Activated T-cell treated with anti-CD3 and anti-CD28 coated beads, Interleukin-2, amount 50 U/mL, for 72 hours (primary cell): ENCODE measurements at places on chromosomes 7 and 10.

DNA sequence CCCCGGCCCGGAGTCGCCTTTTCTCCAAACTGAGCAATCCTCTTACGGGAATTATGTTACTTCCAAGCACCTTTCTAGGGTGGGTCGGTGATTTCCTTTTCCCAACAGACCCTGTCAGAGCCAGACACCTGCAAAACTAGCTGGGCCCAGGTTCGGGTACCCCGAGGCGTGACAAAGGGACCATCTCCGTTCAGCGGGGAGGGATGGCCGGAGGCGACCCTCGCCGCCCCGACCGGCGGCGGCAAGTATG is 445 bp downstream of the PPA1 start:
- no peak for DNase-seq

DNA sequence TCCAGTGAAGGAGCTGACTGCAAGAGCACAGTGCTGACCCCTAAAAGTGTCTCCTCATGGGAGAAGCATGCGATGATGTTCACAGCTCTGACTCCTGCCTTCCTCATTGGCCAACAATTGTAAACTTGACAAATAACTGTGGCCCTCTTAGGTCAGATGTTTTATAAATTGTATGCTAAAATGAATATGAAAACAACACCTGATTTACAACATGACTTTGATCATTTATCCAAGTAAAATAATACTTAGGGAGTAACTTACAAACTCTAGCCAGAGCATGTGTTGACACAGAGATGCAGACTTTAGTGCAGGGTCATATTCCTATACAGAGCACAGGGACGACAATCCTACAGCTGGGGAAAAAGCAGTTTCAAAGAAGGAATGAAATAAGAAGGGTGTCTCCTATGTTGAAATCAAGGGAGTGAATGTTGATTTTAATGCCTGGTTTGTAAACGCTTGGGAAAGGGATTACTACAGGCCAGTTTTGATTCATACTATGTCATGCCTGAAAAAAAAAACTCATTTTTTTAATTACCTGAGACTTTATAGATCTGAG is 391.4 kb upstream of the AKR1E2 start:
- no peak for DNase-seq

DNA sequence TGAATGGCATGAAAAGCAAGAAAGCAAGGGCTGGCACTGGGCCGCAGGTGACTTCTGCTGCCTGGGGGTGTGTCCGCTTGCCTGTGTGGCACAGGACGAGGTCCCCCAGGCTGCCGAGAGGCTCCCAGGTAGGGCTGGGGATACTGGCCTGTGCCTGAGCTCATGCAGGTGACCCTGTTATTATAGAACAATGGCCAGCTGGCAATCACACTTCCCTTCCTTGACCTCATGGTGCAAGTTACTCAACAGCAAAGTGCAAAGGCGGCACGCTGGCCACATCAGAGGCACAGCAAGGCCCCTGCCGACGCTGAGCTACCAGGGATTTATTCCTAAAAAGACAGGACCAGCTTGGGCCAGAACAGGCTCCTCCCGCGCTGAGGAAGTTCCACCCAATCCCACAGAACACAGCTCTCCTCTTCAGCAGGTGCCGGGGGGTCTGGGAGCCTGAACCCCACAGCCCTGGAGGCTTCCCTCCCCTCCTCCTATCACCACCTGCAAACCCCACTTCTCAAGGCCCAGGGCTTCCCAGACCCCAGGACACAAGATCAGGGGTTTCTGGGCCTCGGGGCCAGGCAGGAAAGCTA is 1.4 kb upstream of the ADAM8 start:
- DNase-seq: no peak

- no peak for DNase-seq
Observed at GRCh38 chr10:8288600-8288999, 234.1 kb downstream of the GATA3 start.
